Esophagus mucosa (tissue), 1 donor: ENCODE measurements at places on chromosomes 7 and 10. TPM values are rescaled to one million over a fixed set of nuclear protein-coding genes. Genes with fewer than 3 reads are reported as not detected.

Gene GPR37
- total RNA-seq: 5.9 TPM

Gene TAS2R3
- total RNA-seq: 0.96 TPM

Gene STEAP1B
- total RNA-seq: 2.0 TPM

Gene CYP2E1
- total RNA-seq: 10.6 TPM

Gene GRID2IP
- 0.12 TPM for total RNA-seq

Gene ATP6V0E2
- 3.6 TPM for total RNA-seq

Gene GBX1
- not detected for total RNA-seq

Gene CADPS2
- total RNA-seq: 2.4 TPM

Gene ENO4
- not detected for total RNA-seq

Gene GOLGA7B
- total RNA-seq: 1.4 TPM

Gene PDIA4
- 58.8 TPM for total RNA-seq

Gene SFMBT2
- 1.3 TPM for total RNA-seq

Gene TBXAS1
- total RNA-seq: 10.8 TPM
